ENCODE measurements at places on chromosomes 13 and 19.

DNA sequence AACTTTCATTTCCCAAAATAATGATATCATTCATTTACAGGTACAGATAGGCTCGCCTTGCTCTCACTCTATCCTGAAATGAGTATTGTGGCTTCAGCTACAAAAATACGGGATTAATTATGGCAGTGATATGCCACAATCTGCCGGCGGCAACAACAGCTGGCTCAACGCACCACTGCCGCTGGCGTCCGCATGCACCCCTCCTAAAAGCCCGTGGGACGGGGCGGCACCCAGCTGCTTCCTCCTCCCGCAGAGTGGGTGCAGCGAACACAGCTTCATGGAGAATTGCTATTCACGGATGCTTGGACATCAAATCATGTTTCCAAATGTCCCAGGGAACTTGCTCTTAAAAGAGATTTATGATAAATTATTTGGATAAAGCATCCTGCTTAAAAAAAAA is 266.8 kb downstream of the TEX29 start:
- DNase-seq, result no peak

DNA sequence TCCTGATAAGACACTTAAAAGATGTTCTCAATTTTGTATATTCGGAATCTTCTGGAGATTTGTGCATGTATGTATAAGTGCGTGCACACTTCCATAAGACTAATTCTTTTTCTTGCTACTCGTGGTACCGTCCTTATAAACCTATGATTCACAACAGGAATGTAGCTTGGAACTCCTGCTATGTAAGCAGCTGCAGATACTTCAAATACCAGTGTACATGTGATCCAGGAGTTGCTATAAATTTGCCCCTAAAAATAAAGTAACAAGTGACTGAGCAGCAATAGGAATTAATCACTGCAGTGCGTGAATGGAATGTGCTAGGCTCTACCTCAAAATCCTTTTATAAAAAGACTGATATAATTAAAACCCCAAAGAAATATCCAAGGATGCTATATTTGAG is 214.9 kb downstream of the KLF5 start:
- no peak for DNase-seq

GRCh38 chr13:18954254-18954653 is 227.4 kb downstream of the TUBA3C start:
- DNase-seq, result no peak

DNA sequence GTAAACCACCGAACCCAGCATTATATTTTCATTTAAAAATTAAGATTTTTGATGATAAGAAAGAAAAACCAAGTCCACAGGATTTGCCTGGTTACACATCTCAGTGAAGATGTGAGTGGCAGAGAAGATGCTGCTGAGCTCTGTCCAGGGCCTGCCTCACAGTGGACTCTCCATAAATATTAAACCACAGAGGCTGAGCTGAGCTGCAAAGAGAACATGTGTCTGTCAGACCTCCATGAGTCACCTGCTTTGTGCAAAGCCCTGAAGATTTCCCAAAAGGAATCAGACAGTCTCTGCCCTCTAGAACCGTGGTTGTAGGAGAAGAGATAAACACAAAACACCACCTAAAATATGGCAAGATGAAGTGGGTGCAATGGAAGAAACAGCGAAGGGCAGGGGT is 127.2 kb upstream of the TSC22D1 start:
- no peak for DNase-seq

DNA sequence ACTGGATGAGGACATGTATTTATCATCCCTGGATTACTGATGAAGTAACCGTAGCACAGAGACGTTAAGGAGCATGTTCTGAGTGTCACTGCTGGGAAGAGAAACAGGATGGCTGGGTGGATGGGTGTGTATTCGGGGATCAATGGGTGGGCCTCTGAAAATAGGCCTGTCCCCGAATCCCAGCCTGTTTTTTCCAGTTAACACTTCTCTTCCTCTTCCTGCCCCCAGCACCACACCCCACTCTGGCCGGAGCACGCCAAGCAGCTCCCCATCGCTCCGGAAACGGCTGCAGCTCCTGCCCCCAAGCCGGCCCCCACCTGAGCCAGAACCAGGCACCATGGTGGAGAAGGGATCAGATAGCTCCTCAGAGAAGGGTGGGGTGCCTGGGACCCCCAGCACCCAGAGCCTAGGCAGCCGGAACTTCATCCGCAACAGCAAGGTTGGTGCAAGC is 8.8 kb downstream of the GRAMD1A start:
- no peak for DNase-seq

DNA sequence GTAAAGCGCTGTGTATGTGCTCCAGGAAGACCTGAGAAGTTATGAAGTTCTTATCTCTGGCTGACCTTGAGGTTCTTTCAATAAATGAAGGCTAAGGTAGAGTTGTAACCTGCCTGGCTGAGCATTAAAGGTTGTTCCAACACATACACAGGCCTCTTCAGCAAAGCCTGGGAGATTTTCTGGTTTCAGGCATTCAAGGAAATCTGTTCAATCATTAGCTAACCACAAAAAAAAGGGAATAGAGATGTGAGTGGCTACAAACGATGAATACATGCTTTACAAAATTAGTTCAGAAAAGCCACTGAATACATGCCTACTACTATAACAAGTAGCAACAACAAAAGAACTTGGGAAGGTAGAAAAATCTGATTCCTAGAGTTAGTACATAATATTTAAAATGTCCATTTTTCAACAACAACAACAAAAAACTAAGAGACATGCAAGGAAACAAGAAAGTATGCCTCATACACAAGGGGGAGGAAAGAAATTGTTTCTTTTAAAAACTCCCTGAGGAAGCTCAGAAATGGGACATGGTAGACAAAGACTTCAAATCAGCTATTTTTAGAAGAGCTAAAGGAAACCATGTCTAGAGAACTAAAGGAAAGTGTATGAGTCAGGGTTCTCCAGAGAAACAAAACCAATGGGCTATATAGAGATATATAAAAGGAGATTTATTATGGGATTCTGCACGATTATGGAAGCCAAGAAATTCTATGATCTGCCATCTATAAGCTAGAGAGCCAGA is 191.5 kb upstream of the IPO5 start:
- no peak for DNase-seq

GRCh38 chr19:4754248-4754647 is 30.6 kb upstream of the DPP9 start:
- DNase-seq, result no peak

GRCh38 chr13:80337288-80338081 is 3.4 kb downstream of the SPRY2 start:
- no peak for DNase-seq

DNA sequence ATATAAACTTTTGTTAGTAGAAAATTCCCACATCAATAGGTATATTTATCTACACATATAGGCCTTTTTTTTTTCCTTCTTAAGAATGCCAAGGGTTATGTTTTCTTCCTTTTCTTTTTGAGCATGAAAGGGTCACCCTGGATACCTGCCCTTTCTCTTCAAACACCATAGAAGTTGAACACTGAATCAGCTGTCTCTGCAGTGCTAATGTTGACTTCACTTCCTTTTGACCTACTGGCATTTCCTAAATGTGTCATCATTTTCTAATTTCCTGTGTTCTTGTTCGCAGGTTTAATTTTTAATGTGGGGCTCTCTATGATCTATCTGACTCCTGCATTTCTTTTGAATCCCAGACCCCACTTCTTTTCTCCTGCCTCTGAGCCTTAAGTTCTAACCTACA is 532.0 kb downstream of the GPC6 start:
- DNase-seq, result no peak

GRCh38 chr19:51246164-51246552 is 4.7 kb upstream of the SIGLECL1 start:
- no peak for DNase-seq

DNA sequence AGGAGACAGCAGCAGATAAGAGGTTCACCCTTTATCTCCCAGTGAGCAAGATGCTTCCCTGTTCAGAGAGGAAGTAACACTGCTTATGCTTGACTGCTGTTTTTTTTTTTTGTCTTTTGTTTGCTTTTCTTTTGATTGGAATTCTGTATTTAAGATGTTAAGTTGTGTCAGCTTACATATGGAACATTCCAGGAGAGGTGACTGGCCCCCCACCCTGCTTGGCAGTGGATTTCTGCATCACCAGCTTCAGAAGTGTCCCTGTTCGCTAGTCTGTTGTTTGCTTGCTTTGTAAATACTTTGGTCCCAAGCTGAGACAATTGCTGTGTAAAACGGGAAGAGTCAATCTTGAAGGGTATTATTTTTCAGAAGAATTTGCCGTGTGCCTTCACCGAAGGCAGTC is 43.0 kb downstream of the IFT88 start:
- DNase-seq, result no peak

DNA sequence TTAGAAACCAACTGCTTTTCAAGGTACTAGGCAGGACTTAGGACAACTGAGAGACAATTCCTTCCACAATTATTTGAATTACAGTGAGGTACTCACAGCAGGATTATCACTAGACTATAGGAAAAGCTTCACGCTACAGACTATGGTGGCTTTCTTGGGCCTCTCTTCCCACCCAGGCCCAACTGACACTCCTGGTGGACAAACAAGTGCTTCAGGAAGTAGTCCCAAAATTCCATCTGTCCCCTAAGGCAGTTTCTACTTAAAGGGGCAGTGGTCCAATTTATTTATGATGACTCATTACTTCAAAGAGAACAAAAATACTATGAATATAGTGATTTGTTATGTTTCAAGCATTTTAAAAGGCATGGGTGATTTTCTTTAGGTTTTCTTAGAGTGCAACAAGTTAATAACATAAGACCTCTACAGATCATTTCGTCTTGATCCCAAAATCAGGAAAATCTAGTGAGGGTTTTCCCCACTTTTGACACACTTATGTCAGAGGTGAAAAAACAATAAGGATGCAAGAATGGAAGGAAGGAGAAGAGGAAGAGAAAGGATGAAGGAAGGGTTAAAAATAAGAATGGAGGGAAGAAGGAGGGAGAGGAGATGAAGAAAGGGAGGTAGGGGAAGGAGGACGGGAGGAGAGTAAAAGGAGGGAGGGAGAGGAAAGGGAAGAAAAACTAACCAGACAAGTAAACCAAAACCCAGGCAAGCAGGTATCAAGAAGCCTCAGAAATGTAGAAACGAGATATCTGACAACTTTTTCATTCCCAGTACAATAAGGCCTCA is 100.7 kb downstream of the SERP2 start:
- no peak for DNase-seq

- no peak for DNase-seq
Measured at GRCh38 chr13:84050536-84050935, 168.3 kb upstream of the SLITRK1 start.

DNA sequence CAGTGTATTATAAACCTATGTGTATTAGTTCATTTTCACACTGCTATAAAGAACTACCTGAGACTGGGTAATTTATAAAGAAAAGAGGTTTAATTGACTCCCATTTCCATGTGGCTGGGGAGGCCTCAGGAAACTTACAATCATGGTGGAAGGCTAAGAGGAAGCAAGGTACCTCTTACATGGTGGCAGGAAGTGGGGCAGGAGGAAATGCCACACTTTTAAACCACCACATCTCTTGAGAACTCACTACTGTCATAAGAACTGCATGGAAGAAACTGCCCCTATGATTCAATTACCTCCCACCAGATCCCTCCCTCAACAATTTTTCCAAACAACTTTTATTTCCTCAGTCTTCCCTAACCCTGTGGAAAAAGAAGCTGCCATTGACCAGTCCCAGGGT is 14.5 kb upstream of the TPP2 start:
- no peak for DNase-seq

DNA sequence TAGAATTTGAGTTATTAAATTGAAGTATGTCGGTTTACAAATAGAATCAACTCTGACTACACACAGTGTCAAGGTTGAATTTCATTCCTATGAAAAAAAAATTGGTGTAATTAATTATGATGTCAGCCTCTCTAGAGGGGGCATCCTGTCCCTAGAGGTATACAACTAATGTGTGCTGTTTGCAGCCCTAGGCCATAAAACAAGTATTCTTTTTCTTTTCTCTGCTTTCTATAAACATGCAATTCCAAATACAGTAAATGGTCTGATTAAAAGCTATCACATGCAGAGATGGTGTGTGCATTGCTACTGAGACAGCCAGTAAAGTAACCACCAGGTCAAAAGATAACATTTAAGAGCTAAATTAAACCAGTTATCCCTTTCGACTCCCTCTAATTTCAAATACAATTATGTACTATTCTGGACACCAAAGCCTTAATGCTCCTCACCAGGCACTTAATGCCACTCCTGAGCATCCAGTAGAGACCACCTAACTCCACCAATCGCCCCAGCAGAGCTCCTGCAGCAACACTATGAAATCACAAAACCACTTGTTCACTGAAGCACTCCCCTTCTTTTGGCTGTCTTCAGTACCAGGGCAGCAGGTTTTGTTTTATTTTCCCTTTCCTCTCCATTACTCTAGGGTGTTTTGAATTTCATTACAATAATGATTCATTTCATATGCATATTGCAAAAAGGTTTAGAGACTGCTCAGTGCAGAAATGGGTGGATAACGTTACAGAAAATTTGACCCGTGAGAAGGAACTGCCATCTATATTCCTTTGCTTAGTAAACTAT is 426.9 kb downstream of the PCDH9 start:
- no peak for DNase-seq

- DNase-seq, result peak; percentile 8
Measured at GRCh38 chr19:57934820-57935665, at the start of gene ZNF418. Gene ZNF418 (minus strand): TSS chr19:57935402. CDS start chr19:57933822, 1,580 bp downstream.

All from activated T-cell treated with anti-CD3 and anti-CD28 coated beads for 1 hour (primary cell).